ENCODE measurements at places on chromosomes 13 and 19.

- no peak for DNase-seq
Measured at GRCh38 chr19:40982594-40983101, 8.4 kb upstream of the CYP2B6 start.

DNA sequence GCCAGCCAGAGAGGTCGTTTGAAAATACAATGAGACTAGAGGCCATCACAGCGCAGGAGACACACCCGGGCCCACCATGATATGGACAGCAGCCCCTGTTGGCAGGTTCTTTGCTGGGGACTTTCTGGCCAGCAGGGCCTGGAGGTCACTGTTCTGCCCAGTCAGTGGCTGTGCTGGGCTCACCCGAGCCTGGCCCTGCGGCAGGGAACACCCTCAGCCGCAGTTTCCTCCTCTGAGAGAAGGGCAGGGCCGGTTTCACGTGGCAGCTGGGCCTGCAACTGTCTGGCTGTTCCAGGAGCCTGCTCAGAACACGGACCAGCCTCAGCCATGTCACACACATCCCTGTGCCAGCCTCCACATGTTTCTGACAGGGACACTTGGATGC, 39.4 kb downstream of the ADPRHL1 start:
- no peak for DNase-seq

DNA sequence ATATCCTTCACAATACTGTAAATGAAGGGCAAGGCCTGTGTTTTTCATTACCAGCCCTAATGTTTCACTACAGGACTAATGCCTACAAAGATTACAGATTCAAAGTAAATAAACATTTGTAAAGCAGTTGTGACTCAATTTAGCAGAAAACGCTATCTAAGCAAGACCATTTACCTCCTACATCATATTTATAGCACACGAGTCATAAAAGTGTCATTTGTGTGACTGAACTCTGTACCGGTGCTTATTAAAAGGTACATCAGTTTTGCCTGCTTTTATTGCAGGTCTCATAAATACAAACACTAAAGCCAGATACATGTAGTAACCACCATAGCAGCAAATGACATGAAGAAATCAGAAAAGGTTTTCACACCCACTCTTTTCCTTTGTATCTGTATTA, 61.5 kb upstream of the SLC15A1 start:
- no peak for DNase-seq

DNA sequence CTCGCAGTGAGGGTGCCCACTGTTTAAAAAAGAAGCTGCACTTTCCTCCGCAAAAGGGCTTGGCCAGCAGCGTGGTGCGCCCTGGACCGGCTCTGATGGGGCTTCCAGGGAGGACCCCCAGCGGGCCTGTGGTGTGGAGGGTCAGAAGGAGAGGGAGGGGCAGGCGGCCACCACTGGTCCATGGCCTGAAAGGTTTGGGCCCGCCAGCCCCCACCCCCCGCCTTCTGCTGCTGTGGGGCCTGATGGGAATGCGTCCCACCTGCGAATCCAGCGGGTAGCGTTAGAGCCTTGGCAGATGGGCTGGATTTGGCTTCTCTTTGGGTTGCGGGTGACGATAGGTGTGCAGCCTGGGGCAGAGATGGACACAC, 34.7 kb downstream of the TMEM255B start:
- DNase-seq = no peak

- no peak for DNase-seq
Measured at GRCh38 chr19:33510462-33511194, 11.0 kb downstream of the PEPD start.

- no peak for DNase-seq
Measured at GRCh38 chr13:113955235-113955634, 18.6 kb downstream of the C13orf46 start.

DNA sequence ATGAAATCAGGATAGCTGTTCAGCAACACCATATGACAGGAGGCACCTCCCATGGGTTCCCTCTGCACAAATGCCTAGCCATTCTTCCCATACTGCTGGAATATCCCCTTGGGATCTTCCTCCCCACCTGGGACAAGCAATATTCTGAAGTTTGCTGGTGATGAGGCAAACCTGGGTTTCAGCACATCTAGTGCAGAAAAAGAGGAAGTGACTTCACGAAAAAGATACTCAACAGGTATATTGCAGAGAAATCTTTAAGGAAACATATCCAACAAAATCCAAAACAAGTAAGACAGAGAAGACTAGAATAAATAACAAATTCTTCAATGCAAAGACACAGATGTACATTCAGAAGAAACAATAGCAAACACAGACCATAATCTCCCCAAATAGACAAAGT, 1497.0 kb downstream of the PCDH9 start:
- no peak for DNase-seq

DNA sequence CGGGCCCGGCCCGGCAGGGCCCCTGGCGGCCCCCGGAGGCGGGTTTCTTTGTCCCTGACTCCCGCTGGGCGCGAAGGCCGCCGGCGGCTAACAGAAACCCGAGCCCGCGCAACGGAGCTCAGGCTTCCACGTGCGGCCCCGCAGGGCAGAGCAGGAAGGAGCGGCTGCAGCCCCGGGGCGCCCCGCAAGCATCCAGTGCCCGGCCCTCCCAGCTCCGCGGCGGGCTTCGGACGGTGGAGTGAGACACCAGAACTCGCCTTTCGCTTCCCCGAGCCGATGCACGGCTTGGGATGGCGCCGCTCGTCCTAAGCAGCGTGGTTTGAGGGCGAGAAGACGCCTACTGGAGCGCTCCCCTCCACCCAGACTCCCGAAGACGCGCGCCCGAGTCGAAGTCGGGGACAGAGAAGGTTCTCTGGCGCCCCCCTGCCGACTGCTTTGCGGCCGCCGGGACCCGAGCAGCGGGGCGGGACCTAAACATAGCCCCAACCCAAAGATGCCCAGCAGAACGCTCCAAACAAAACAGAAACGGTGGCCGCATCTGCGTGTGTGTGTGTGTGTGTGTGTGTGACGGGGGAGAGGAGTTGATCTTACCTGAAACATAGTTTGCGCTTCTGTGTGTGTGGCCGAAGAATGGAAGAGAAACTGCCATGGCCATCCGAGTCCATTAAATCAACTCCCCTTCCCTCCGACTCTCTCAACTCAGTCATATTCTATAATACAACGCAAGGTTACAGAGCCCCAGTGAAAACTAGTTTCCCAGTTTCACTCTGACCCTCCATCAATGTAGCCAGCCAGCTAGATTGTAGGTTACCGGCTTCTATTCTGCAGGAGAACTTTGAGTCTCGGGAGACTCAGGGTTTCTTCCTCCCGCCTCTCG, 629 bp upstream of the FGF9 start:
- no peak for DNase-seq

- no peak for DNase-seq
Measured at GRCh38 chr13:114226088-114226487, 8.6 kb upstream of the CDC16 start.

DNA sequence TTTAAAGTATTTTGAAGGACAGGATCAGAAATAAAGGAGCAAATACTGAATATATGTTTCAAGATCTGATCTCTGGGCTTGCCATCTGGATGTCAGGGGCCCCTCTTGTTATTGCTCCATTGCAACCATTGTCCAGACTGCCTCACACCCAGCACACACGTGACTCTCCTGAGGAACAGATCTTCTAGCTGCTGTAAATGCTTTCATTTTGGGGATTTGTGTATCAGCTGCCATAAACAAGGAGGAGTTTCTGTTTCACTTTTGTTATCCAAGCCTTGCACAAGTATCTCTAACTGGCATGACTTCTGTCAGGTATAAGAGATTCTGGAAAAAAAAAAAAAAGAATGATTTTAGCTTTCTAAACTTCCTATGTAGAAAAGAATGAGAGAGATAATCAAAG, 1624.1 kb upstream of the PRR20A start:
- DNase-seq = no peak

DNA sequence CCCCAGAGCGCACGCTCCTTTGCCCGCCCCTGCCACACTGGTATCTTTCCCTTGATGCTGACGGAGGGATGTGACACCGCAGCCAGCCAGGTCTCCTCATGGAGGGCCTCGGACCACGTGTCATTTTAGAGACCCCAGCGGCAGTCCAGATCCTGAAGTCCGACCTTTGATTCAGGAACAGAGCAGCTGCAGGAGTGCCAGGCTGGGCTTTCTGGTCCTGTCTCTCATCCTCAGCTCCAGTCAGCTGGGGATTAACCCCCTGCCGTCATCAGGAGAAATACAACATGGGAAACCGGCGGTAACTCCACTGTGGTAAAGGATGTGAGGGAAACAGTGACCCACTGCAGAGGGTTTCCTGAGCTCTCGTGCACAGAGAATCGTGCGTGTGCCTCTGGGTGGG, 140.6 kb downstream of the SIPA1L3 start:
- no peak for DNase-seq

DNA sequence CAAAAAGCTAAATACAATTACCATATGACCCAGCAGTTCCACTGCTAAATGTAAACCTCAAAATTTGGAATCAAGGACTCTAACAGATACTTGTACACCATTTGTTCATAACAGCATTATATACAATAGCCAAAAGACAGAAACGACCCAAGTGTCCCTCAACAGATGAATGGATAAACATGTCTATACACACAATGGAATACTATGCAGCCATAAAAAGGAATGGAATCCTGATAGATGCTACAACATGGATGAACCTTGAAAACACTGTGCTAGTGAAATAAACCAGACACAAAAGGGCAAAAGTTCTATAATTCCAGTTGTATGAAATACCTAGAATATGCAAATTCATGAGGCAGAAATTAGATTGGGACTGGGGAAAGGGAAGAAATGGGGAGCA, 12.2 kb downstream of the NEK3 start:
- DNase-seq = no peak

DNA sequence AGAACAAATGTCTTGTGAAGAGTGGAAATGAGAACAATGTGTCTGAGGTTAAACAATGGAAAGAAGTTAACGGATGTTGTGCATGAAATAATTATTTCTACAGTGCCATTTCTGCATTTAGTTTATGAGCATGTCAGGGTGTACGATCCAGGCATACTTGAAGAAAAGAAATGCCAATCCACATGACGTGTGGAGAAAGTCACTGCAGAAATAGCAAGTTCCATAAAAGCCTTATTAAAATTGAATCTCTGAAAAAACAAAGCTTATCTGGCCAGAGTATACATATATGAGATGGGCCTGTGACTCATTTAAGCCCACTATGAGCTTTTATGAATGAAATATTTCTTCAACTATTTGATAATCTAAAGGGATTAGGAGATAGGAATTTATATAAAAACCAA, 426.1 kb downstream of the EFNB2 start:
- DNase-seq = no peak

DNA sequence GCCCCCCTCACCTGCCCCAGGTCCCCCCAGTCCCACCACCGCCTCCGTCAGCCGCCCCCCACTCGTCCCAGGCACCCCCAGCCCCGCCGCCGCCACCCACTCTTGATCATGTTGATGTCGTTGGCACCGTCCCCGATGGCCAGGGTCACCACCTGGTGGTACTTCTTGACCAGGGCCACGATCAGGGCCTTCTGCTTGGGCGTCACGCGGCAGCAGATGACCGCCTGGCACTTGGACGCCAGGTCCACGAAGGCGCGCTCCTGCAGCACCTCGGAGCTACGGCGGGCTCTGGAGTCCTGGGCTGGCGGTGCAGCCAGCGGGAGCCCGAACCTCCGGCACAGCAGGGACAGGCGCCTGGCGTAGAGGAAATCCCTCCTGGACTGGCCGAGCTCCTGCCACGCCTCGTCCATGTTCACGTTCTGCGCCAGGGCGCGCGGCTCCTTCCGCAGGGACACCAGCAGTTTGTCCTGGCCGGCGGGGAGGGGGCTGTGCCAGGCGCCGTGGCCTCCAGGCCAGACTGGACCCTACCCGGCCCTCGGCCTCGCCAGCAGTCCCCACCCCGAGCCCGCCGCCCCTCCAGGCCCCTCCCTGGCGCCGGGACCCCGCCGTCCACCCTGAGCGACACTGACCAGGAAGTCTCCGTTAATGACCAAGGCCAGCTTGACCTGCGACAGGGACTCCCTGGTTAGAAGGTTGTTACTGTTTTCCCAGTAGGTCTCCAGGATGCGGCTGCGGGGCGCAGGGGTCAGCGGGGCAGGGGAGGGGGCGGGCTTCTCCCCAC, 22.6 kb downstream of the ATP8B3 start:
- no peak for DNase-seq

- DNase-seq = no peak
Measured at GRCh38 chr19:43101950-43102349, 19.4 kb upstream of the PSG2 start.

DNA sequence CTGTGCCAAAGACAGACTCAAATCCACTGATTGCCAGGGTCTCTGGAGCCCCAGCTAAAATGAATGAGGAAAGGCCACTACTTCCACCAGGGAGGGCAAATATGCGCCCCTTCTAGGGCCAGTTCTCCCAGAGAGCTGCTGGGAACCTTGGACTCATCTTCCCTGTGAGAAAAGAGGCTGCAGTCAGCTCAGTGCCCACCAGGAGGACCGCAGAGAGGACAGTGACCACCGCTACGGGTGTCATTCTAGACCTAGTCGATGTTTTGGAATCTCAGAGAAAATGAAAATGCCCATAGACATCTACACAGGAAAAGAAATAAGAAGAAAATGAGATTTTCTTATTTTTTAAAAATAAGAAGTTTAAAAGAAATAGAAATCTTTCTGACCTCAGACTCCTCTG, 235.1 kb downstream of the UQCRFS1 start:
- no peak for DNase-seq

DNA sequence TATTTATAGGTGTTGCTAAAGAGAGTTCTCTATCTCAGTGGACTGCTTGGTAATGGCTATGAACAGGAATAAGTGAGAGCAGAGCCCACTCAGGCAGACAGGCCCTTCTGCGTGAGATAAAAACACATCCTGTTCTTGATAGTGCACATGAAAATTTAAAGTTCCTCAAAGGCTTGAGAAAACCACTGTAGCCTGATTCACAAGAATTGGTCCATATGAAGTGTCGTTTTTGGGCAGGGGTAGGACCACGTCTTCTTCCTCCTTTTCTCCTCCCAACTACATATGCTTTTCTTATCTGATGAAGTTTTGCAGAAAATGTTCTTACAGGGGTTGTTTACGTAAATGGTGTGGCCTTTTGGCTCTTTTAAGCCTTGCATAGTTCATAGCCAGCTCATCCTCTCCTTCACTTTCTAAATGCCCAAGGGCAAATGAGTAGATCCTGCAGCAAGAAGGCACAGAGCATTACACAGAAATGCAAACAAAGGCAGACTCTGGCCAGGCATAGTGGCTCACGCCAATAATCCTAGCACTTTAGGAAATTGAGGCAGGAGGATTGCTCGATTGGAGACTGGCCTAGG, 53.8 kb downstream of the RNF6 start:
- no peak for DNase-seq

GRCh38 chr13:33721724-33722123, 96.2 kb upstream of the RFC3 start:
- DNase-seq = peak; percentile 83

DNA sequence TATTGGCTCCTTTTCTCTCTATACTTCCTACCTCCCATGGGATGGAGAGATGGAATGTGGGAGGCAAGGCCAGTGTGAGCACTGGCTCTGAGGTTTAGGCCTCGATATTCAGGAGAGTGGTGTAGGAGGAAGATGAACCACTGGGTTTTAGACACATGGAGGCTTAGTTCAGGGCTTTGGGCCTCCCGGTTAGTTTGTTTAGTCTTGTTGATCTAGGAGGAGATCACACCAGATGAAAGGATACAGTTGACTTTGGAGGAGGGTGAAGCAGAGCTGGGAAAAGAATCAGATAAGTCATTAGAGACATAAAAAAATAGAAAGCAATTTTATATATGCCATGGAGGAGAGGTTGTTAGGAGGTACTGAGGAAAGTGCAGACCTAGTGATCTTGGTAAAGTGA, 30.9 kb downstream of the RNASEH2B start:
- no peak for DNase-seq

GRCh38 chr13:40304391-40304790, 362.1 kb downstream of the FOXO1 start:
- DNase-seq = no peak

Measured in COLO829 (cell line).